Suppressor macrophage treated with lipopolysaccharide for 4 hours (primary cell): ENCODE measurements at places on chromosomes 5 and 9.
A peak's percentile ranks its signal among the peaks of the same experiment; 100 is the strongest.

GRCh38 chr9:89426384-89426961 lies 71.4 kb downstream of the SEMA4D start:
- no peak for DNase-seq

DNA sequence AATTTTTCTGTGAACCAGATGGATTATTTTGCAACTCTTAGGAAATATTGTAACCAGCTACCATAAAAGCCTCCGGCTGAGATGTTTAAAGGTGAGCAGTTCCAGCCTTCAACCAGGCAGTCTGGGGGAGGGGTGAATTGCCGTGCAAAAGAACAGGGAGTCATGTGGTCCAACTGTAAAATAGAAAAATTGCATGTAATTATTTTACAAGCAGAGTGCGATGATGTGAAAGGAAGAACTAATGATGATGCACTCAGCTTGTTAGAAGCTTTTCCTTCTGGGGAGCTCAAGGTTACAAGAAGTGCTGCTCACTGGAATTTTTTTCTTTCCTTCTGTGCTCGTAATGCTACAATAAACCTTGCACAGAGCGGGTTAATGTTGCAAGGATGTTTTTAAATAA lies 188.7 kb upstream of the ITGA1 start:
- no peak for DNase-seq

DNA sequence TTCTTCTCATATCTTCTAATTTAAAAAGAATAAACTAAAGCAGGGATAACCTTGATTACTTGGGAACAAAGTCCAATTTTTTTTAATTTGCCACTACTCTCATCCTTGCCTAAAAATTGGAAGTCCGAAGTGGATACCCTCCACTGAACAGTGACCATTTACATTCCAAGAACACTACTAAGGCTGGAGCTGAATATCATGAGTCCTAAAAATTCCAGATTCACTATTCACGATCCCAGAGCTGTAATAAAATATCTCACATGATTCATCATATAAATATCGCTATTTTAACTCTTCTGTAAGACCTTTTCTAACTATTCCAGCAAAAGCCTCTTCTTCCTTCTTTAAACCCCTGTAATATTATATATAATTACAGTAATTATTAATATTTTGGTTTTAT lies 57.4 kb downstream of the ATPSCKMT start:
- DNase-seq, result no peak

- DNase-seq, result no peak
Measured at GRCh38 chr5:86837610-86838009, 219.9 kb downstream of the COX7C start.

- DNase-seq, result peak; percentile 39
Measured at GRCh38 chr9:98971168-98971914, 27.6 kb downstream of the COL15A1 start.

GRCh38 chr5:18354828-18355227 lies 720.6 kb downstream of the TAF11L14 start:
- DNase-seq, result no peak

DNA sequence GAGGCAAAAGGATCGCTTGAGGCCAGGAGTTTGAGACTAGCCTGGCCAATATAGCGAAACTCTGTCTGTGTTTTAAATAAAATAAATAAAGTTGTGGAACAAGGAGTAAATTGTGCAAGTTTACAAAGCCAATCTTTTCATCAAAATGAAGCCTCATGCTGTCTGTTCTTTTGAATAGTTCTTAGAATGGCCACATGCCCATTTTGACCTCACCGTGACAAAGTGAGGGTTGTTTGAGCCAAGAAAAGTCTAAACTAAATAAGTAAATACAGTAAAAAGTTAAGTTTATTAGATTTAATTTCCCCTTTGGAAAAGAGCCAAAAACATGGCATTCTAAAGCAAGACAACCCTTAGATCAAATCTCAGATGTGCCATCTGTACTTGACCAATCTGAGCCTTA lies 165.7 kb downstream of the NDUFS4 start:
- DNase-seq, result no peak

DNA sequence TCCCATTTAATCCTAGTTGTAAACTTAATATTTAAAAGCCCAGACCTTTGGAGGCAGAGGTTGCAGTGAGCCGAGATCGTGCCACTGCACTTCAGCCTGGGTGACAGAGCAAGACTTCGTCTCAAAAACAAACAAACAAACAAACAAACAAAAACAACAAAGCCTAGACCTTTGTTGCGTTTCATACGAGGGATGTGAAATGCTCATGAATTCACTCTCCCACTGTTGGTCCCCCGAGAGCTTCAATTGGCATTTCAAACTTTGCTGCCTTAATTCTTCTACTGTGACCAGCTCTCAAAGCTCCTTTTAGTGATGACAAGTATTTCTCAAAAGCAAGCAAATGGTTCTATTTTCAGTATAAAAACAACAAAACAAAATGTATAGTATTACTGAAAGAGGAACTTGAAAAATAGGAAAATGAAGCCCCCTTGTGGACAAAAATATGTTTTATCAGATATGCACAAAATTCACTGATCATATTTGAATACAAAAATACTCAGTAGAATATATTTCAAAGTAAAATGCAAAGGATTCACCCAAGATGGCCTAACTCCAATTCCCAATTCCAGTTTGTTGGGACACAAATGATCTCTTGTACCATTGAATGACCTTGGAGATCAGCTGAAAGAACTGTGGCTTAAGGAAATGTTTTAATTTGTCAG lies 140.4 kb downstream of the ESM1 start:
- DNase-seq, result peak; percentile 82

- DNase-seq, result no peak
Measured at GRCh38 chr5:4036861-4037260, 441.2 kb downstream of the IRX1 start.

DNA sequence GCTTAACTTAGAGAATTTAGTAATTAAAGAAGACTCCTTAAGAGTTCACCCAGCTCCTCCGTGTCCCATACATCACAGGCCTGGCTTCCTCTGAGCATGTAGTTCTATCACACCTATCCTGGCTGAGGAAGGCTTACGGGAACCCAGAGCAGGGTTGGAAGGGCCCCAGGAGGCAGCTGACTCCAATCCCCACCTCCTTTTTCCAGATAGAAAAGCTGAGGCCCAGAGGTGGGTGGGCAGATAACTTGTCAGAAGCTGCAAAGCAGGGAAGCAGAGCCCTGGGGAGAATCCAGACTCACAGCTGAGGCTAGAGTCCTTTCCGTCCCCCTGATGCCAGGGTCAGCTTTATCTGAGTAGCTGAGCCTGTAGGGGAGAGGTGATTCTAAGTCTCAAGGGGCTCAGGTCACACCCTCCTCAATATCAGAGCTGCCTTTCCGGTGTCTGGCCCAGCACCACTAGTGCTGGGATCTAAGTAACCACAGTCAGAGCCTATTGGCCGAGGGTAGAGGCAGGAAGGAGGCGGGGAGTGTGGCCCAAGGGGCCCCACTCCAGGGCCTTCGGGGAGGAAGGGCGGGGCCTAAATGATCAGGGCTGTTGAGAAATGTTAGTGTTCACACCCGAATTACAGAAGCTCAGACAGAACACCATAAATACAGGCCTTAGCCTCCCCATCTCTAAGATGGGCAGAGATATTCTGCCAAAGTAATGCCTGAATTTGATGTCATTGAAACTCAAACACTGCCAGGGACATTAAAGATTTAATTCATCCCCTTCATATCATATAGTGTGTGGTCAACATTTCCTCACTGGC lies 9.9 kb downstream of the CCDC69 start:
- peak; percentile 89 for DNase-seq

DNA sequence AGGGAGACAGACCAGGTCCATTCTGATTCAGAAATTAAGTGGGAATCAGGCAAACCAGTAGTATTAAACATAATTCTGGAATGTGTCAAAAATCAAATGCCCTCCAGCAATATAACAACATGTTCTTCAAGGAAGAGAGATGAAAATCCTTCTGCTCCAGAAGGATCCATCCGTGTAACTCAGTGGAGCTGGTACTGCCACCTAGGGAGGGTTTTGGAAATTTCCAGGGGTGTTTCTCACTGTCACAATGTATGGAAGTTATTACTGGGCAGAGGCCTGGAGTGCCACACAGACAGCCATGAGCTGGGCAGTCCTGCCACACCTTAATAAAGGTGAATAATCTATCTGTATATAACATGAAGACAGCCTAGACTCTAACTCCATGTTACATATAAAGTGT lies 87.5 kb downstream of the TTLL11 start:
- no peak for DNase-seq

- DNase-seq, result no peak
Measured at GRCh38 chr5:160081495-160081894, 37.8 kb downstream of the PWWP2A start.

DNA sequence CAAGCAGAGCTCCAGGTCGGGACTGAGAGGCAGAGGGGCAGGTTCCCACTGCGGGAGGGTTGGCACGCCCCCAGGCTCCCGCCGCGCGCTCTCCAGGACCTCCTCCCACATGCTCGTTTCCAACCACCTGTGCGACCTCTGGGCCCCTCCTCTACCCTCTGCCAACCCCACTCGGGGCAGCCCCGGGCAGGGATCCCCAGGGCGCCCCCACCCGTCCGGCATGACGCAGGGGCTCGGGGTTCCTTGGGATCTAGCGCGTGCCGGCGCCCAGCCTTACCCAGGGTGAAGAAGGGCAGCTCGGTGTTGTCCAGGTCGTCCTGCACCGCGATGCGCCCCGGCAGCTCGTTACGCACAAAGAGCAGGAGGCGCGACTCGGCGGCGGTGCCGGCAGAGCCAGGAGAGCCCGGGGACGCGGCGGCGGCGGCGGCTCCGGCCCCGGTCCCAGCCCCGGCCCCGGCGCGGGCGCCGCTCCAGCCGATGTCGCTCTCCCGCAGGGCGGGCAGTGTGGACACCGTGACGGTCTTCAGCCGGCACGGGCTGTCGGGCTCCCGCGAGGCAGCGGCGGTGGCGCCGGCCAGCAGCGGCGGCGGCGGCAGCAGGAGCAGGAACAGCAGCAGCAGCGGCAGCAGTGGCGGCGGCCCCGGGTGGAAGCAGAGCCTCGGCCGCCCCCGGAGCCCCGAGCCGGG lies 494 bp downstream of the ASTN2 start:
- DNase-seq, result no peak

DNA sequence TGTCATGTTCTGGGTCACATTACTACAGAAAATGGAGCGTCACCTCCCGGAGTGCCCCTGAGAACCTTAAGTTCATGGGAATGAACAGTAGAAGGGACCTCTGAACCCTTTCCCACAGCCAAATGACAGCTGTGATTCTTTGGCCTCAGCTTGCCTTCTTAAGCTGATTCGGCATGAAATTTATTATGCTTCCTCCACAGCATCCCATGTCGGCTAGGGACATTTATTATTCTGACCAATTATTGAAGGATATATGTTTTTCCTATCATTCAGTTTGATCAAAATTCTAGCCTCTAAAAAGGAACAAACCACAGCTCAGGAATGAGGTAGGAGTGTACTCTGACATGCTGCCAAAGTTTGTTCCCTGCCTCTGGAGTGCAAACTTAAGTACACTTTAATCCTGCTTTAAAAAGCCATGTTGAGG lies 440.6 kb downstream of the CETN3 start:
- no peak for DNase-seq

GRCh38 chr9:70117835-70118319 lies 74.2 kb downstream of the MAMDC2 start:
- no peak for DNase-seq

GRCh38 chr9:134560206-134560605 lies 81.4 kb upstream of the COL5A1 start:
- DNase-seq, result no peak

GRCh38 chr5:32678472-32678871 lies 32.6 kb upstream of the NPR3 start:
- no peak for DNase-seq
